Kidney tubule cell (primary cell): ENCODE measurements at places on chromosomes 3 and 15.

DNA sequence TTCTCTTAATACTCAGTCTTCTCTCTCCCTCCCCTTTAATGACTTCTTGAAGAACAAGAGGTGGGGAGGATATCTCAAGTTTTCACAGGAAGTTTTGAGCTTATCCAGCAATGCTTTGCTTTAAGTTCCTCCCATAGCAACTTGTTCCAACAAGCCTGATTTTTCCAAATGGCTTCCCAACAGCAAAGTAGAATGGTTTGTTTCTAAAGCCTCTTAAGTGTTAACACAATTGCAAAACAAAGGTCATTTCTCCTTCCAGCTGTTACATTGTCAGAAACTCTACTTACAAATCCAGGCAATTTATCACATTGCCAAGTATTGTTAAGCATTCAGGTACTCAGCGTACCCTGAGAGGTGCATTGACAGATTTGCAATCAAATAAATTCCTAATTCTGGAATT, 6.8 kb upstream of the ZNF770 start:
- DNase-seq, result no peak

DNA sequence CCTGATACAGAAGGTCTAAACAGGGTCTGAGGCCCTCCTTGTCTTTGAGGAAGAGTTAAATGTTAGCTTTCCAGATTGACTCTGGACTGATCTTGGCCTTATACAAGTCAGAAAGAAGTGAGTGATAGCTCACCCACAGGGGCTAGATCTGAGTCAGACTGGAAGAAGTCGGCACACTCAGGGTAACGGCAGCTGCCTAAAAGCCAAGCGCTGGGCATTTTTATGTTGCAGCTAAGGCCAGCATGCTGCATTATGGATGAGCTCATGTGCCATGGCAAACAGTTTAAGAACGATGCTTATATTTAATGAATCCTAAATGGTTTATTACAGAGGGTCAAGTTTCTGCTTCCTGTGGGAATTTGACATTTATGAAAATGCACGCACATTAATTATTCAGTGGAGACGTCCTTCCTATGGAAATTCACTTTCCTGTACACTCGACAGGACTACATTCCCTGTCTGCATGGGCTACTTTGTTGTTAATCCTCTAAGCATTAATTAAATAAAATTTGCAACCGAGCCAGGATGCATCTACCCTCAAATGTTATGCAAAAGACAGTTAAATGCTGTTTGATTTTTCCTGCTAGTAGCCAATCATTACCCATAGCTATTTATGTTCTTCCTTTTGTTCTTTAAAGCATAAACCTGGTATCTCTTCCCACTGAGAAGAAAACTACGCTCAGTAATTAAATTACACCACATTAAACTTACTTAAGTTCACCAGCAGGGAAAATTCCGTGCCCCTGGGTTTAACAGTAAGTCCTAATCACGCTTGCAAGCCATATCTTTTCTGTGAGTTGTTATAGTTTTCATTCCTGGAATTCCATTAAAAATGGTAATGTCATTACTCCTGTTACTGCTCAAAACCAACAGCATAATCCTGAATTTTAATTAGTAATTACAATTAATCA, 762.7 kb upstream of the CFAP20DC start:
- DNase-seq, result peak; percentile 37

DNA sequence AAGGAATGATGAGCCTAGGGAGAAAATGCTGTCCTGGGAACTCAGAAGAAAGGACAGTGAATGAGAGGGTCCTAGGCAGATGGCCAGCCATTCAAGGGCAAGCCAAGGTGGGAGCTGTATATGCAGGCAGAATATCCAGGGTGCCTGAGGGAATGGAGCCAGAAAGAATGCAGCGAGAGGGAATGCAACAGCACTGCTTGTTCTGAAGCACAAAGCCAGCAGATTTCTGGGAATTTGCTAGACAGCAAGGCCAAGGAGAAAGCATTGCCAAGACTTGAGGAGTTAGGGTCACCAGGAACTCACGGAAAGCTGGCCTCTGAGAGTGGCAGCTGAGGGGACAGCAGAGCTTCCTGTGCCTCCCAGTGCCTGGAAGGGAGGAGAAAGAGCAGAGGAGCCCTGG, 200.6 kb downstream of the MYRIP start:
- DNase-seq, result no peak

GRCh38 chr15:90286678-90287077, 21.2 kb downstream of the NGRN start:
- DNase-seq, result peak; percentile 26

- no peak for DNase-seq
Observed at GRCh38 chr15:38823263-38823662, 258.6 kb upstream of the RASGRP1 start.

GRCh38 chr3:42755681-42756578, 17.1 kb downstream of the CCDC13 start:
- no peak for DNase-seq
